Hematopoietic multipotent progenitor cell treated with erythropoietin and hydrocortisone succinate and interleukin-3 and kit ligand, for 17 days (in vitro differentiated cells): ENCODE measurements at places on chromosomes 1 and 21.

GRCh38 chr1:106879538-106879937, 176.9 kb upstream of the PRMT6 start:
- no peak for DNase-seq

DNA sequence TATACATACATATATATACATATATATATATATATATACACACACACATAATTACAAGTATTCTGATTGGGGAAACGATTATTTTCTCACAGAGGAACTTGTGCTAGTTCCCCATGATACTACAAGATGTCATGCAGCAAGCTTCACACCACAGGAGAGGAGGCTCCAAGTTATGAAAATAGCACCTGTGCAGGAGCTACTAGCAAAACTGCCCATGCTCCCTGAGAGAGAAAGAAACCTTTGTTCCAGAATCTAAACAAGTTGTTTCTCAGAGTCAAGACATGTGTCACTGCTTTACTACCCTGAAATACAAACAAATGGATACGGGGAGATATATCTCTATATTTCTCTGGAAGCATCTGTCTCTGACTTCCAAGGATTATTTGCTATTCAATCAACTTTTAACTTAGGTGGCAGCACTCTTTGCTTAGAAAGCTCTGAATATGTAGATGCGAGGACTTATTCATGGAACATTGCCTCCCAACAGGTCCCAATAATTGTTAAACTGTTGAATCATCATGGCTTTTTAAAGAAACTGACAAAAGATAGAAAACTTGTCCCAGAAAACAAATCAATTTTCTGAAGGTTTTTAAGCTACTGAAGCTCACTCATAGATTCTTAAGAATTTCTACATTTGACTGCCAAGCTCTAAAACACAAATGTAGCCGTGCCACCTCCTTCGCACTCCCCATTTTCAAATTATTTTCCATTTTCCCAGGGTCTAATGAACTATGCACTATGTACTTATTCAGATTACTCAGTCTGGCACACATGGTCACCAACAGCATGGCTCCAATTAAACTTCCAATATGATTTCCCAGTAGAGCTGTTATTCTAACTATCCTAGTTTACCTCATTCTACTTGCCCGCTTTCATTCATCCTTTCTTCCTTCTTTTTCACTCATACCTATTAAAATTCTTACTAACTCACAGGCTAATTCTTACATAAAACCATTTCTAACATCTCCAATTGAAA, 929.1 kb downstream of the LTN1 start:
- DNase-seq = no peak

DNA sequence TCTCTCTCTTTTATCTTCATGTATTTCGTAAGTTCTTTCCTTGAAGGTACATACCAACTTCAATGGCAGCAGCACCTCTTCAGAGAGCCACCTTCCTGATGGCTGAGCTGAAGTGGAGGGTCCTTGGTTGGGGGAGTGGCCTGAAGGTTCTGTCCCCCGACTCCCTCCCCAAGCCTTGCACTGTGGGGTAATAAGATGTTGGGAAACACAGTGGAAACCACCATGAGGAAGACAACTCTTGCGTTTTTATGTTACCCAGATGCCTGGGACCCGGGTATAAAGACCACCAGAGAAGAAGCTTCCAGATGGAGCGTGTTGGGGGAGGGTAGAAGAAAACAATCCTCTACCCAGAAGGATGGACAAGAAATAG, 794 bp downstream of the KRTAP12-3 start:
- DNase-seq = no peak

DNA sequence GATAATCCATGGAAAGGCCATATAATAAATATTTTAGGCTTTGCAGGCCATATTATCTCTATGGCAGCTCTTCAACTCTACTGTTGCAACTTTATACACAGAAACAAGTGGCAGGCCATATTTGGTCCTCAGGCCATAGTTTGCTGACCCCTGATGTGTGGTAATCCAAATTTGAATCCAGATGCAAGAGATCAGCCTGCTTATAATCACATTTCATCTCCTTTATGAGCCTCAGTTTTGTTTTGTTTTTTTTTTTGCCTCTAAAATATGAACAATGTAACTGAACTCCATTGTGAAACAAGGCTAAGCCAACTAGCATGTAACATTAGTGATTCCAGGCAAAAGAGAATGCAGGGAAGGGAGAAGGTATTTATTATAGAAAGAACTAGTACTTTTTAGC, 81.6 kb downstream of the PRKAA2 start:
- no peak for DNase-seq

DNA sequence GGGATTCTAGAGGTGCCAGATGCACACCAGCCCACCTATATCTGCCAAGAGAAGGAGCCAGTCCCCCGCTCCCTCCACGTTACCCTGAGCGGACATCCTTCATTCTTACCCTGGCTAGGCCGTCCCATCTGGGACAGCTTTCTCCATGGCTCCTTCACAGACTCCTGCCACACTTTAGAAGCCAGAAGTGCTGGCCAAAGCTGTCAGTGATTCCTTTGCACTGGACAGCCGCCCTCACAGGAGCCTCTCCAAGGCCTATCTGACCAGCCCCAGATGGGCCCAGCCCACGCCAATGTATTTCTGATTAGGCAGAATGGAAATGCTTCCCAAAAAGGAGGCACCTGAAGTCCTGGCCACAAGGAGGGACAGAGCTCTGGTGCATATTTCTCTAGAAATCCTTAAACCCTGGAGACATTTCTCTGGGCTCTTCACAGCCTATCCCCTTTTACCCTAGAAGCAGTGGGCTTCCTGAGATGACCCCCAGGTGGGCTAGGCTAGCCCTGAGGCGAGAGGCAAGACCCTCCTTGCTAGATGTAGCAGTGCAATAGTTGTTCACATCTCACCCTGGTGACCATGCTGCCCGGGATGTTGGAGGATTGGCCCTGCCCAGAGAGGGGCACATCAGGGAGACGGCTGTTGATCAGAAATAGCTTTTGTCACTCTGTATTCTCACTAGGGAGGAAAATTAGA, 44.1 kb downstream of the RASSF5 start:
- DNase-seq = no peak

DNA sequence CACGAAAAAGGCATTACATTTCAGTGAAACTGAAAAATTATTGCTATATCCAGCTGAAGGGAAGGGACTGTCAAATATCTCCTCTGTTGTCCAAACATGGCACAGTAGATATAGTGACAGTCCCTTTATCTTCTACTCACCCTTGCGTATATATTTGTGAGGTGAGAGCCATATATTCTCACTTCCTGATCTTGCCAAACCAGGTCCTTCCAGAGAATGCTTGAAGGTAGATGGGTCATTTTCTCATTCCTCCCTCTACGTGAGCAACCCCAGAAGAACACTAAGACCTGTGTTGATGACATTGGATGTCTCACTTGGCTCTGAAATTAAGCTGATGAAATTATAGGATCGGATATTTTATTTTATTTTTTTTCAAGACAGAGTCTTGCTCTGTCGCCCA, 151.2 kb downstream of the DHRS3 start:
- DNase-seq = no peak

- no peak for DNase-seq
Observed at GRCh38 chr1:88141499-88142074, 542.5 kb upstream of the PKN2 start.

DNA sequence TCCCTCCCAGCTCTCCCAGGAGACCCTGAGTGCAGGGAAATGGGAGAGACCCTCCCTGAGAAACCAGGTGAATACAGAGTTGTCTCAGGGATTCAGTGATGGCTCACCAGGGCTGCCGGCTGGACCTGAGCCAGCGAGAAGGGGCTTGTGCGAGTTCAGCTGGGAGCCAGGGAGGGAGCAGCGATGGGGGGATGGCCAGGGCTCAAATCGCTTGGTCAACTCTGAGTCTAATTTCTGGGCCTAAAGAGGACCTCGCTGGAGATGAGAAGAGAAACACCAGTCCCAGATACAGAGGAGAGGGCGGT, 6.5 kb downstream of the FCGR2A start:
- no peak for DNase-seq

GRCh38 chr1:225465793-225466517, 38.1 kb upstream of the LBR start:
- DNase-seq = no peak

GRCh38 chr1:209672705-209673630, 2.2 kb upstream of the G0S2 start:
- DNase-seq = no peak

DNA sequence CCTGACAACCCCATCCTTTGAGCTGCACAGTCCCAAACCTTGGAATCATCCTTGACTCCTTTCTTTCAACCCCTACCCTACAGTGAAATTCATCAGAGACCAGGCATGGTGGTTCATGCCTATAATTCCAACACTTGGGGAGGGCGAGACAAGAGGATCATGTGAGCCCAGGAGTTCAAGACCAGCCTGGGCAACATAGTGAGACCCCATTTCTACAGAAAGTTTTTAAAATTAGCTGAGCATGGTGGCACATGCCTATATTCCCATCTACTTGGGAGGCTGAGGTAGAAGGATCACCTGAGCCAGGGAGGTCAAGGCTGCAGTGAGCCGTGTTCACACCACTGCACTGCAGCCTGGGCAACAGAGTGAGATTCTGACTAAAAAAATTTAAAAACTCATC, 34.5 kb downstream of the RERE start:
- no peak for DNase-seq

- DNase-seq = no peak
Observed at GRCh38 chr1:55071477-55071876, 32.1 kb downstream of the PCSK9 start.

GRCh38 chr1:54362881-54363340, 43.3 kb downstream of the SSBP3 start:
- no peak for DNase-seq

GRCh38 chr1:154463512-154463990, 38.5 kb upstream of the TDRD10 start:
- DNase-seq = no peak

GRCh38 chr1:16187748-16188401, 24.6 kb downstream of the ARHGEF19 start:
- peak; percentile 78 for DNase-seq

- no peak for DNase-seq
Observed at GRCh38 chr1:118878661-118879060, 109.5 kb downstream of the TBX15 start.
